ENCODE measurements at places on chromosomes 6 and 20.

- DNase-seq = no peak
These were observed 136.5 kb downstream of the SMOC2 start for GRCh38 chr6:168577496-168577895.

- DNase-seq = no peak
These were observed 232.4 kb downstream of the BMP7 start for GRCh38 chr20:57034001-57034400.

- DNase-seq = no peak
These were observed 3.8 kb upstream of the CITED2 start for GRCh38 chr6:139378226-139378625.

DNA sequence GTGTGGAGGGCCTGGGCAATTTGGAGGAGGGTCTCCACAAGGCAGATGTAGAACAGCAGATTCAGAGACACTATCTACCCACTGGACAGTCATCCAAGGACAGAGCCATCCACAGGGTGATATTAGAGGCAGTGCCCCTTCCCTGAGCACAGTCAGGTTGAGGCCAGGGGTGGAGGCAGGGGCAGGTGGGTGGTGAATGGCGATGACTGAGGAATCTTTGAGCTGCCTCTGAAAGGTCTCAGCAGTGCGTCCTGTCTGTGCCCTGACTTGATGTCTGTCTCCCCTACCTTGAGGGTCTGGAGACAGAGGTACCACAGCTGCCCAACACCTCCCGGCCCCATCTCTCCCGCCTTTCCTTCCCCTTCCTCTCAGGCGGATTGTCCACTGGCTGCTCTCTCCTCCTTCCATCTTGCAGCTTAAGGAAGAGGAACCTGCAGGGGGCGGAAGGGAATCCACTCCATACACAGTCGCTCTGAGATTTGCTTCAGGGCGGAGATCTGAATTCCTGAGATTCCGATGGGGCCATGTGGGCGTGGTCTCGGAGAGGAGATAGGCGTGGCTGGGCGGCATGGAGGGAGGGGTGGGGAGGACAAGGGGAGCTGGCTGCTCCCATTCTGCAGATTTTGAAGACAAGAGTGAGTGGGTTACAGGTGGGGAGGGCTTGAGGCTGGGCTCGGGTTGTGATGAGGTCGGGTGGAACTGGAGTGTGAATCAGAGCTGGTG is 1.7 kb downstream of the MUCL3 start:
- DNase-seq = no peak

DNA sequence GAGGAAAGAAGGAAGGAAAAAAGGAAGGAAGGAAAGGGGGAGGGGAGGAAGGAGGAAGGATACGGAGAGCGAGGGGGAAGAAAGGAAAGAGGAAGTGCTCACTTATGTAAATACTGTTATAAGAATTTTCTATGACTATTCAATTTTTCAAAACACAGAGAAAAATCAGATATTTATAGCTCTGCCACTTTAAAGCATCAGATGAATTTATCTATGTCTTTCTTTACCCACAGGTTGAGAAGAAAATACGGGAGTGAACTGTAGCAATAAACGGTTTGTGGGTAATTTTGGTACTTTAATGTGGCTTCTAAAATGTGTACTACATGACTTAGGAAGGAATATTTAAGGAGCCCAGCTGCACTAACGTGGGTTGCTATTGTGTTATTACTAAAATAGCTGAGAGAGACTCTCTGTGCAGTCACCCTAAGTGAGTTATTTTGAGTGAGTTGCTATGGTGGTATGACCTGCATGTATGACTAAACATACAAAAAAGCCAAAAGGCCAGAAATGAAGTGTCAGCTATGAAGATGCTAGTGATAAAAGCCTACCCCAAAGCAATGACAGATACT is 225.5 kb downstream of the SOD2 start:
- no peak for DNase-seq

GRCh38 chr20:63877755-63878470 is 12.8 kb downstream of the TPD52L2 start:
- no peak for DNase-seq

DNA sequence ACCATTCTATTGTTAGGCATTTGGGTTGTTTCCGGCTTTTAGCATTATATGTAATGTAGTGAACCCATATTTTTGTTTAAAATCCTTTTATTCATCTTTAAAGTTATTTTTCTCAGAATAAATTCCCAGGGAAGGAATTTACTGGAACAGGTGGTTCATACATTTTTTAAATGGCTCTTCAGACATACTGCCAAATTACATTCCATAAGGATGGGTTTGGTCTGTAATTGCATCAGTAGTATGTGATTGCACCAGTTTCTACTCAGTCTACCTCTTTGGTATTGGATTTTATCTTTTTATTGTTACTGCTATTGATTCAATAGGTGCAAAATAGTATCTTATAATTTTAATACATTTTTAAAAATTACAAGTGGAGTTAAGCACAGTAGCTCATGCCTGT is 27.2 kb downstream of the BRPF3 start:
- no peak for DNase-seq

GRCh38 chr20:45051204-45052060 is 49.5 kb downstream of the KCNS1 start:
- DNase-seq = no peak

DNA sequence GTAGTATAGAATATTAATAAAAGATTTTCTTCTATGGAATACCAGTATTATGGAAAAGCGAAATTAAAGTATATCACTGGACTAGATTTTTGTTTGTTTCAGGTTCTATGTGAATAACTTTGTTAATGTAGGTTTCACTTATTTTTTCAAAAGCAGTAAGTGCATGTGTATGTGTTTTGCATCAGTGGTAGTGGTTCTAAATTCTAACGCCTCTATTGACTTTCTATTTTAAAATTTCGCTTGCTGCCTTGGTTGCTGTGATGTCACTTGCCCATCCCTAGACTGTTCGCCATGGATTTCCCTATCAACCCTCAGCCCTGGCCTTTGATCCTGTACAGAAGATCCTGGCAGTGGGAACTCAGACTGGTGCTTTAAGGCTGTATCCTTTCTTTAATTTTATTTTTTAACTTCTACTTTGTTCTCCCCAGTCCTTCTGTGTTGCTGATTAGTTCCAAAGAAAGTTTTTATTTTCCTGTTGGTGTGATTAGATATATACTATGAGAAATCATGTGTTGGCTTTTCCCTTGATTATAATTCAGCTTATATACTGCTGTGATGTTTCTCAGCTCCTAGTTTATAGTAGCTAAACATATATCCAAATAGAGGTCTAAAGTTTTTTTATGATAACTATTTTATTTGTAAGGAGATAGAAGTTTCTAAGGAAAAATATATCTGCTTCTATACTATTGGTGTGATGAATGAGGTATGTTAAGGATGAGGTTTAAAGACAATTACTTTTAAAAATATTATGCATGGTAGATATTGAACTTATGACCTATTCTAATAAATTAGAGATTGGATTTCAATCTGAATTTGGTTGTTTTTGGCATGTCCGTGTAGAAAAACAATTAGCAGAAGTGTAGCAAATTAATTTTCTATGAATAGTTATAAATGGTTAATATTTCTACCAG is 1.7 kb downstream of the STXBP5 start:
- no peak for DNase-seq

- no peak for DNase-seq
These were observed 110.9 kb downstream of the HFE start for GRCh38 chr6:26197933-26198721.

GRCh38 chr6:101086473-101086872 is 205.3 kb upstream of the ASCC3 start:
- no peak for DNase-seq

DNA sequence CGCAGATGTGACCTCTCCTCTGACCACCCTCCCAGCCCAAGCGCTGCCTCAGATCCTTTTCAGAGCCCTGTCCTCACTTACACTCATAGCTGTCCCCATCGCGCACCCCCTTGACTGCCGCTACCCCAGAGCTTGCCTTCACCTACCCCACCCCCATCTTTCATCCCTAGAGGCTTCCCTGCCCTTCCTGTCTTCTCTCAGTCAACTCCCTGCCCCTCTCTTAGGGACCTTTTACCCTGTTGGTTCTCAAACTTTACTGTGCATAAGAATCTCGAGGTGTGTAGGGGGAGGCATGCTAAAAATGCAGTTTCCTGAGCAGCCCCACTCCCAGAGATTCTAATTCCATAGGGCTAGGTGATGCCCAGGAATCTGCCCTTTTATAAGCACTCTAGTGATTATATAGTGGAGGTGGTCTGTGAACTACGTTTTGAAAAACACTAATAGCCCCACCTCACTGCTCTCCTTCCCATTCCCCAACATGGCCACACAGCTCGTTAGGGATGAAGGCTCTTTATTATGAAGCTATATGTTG is 725 bp downstream of the TM9SF4 start:
- DNase-seq = no peak

DNA sequence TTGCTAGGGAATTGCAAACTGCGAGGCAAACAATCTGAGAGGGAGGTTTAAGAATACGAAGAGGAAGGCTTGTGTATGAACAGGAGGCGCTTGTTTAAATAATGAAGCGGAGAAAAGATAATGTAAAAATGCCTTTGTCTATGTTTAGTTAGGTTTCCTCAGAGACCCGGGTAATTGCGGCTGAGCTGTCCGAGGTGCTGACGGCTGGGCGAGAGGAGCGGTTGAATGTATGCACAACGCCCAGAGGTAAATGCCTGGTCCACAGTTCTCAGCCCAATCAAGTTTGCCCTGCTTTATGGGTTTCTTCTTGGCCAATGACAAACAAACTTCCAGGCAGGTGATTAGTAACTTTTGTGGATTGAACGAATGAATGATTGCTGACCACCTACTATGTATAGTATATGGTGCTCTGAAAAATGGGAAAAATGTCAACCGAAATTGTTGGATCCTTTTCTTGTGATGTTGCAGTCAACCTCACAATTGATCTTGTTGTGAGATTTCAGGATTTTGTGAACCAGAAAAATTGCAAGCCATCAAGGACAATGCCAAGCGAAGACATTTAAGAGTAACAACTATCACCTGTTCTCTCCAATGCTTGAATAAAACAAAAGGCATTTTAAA is 38.3 kb upstream of the SLC32A1 start:
- peak; percentile 18 for DNase-seq

DNA sequence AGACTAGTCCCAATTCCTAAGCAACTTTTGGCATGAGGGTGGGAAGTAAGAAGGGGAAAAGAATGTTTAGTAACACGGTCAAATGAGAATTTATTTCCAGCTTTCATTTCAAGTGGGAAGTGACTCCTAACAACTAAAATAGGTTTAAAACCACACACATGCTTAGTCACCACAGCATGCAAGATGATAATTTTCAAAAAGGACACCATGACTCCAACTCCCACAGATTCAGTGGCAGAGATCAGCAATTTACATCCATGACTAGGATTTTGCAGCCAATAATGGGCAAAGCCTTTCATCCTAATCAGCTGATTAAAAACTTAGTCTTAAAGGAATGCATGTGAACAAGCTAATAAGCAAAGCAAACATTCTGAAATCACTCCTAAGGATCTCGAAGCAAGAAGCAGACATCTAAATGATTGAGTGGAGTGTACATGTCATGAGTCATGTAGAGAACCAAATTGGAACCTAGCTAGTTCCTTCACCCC is 48.1 kb upstream of the GCLC start:
- no peak for DNase-seq

DNA sequence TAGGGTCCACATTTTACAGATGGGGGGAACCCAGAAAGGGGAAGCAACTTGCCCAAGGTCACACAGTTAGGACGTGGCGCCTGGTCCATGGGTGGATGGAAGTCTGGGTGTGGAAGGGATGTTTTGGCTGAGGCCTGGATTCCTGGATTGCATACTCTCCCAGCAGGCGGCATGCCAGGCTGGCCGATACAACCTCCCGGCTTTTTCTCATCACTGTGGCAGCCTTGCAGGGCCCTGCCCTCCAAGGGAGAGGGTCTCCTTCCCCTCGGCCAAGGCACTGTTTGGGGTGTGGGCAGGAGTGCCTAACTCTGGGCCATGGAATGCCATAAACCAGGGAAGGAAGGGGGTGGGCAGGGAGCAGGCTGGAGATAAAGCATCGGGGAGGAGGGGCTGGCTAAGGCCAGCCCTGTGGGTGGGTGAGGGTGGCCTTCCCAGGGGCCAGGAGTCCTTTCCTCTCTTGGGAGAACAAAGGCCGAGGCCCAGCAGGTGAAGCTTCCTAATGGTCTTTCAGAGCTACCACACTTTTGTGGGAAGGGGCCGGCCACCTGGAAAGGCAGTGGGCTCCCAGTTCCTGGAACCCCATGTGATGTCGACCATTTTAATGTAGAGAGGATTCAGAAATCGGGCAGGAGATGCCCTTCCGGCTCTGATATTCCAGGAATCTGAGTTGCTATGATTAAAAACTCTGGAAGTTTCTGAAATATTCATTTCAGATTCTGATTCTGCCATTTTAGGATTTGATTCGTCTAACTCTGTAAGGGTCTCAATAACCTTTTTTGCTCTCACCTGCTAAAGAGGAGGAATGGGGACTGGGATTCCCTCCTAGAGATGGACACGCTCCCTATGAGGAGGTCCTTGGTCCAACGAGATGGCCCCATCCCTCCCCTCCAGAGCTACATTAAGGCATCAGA is 4.2 kb downstream of the FOXS1 start:
- DNase-seq = no peak

DNA sequence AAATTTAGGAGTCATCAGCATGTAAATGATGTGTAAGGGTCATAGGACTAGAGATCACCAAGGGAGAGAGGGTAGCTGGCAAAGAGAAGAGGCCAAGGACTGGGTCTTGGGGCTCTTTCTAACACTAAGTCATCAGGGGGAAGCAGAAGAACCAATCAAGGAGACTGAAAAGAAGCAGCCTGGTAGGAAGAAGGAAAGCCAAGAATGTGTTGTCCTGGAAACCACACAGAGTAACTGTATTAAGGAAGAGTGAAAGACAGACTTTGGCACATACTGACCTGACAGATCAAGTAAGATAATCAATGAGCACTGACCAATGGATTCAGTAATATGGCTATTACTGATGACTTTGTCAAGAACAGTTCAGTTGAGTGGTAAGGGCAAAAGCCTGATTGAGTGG is 42.3 kb upstream of the LAMA4 start:
- DNase-seq = no peak

DNA sequence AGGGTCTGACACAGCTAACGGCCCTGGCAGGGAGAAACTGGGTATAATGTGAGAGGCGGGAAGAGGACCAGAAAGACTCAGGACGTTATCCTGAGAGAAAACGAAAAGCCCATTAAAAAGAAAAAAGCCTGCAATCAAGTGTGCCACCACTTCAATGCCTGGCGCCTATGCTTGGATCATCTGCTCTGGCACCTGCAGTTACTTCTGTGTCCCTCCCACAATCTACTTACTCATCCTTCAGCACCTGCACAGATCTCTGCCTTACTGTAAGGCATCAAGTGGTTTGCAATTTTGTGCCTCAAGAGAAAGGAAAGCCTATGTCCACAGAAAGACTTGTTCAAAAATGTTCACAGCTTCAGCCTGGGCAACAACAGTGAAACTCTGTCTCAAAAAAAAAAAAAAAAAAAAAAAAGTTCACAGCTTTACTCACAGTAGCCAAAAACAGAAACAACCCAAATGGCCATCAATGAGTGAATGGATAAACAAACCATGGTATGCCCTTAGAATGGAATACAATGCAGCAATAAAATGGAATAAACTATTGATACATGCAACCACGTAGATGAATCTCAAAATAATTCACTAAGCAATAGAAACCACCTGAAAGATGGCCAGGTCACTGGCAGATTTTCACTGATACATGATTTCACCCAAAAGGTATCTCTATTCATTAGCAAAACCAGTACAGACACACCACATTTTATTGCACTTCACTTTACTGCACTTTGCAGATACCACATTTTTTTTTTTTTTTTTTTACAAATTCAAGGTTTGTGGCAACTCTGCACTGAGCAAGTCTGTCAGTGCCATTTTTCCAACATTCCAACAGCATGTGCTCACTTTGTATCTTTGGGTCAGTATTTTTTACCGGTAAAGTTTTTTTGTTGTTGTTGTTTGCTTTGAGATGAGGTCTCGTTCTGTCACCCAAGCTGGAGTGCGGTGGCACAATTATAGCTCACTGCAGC is 48.6 kb downstream of the ABHD12 start:
- no peak for DNase-seq

- DNase-seq = no peak
These were observed 223.9 kb downstream of the PREX1 start for GRCh38 chr20:48603819-48604405.

All from stimulated activated CD8-positive, alpha-beta memory T cell treated with anti-CD3 and anti-CD28 coated beads, Interleukin-7, amount 100 ng/mL, for 24 hours (primary cell).